NCI-H524 treated with DMSO at 0.1 percent for 48 hours (cell line): ENCODE measurements at places on chromosomes 16 and 17.

- no peak for DNase-seq
Observed at GRCh38 chr16:27238591-27238990, 30.0 kb downstream of the NSMCE1 start.

DNA sequence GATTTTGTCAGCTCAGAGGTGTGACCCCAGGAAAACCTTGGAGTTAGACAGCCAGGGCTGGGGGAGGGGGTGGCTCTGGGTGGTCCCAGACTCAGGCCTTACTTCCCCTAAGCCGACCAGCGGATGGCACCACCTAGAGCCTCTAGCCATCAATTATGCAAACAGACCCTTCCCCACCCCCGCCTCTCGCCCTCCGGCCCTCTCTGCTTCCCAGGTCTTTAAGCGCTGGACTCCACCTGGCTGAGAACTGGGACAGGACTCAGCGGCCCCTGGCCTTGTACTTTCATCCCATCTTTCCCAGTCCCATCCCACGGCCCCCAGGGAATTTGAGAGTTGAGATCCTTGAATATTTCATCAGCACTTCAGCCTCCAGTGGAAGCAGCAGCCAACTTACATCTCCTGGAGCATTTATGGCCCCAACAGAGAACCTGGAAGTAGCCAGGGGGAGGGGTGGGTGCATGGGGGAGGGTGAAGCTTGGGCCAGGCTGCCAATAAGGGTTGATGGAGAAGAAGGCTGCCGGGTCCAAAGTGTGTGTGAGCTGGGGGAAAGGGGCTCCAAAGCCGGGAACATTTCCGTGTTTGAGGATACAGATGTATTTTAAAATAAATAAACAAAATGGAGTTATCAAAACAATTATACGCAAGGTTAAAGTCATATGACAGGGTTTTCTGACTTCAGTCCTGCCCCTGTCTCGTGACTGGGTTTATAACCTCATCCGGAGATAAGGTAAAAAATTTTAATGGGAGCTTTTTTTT, 7.5 kb upstream of the JUP start:
- DNase-seq: no peak

GRCh38 chr17:81043725-81044427, 8.9 kb downstream of the BAIAP2 start:
- no peak for DNase-seq

DNA sequence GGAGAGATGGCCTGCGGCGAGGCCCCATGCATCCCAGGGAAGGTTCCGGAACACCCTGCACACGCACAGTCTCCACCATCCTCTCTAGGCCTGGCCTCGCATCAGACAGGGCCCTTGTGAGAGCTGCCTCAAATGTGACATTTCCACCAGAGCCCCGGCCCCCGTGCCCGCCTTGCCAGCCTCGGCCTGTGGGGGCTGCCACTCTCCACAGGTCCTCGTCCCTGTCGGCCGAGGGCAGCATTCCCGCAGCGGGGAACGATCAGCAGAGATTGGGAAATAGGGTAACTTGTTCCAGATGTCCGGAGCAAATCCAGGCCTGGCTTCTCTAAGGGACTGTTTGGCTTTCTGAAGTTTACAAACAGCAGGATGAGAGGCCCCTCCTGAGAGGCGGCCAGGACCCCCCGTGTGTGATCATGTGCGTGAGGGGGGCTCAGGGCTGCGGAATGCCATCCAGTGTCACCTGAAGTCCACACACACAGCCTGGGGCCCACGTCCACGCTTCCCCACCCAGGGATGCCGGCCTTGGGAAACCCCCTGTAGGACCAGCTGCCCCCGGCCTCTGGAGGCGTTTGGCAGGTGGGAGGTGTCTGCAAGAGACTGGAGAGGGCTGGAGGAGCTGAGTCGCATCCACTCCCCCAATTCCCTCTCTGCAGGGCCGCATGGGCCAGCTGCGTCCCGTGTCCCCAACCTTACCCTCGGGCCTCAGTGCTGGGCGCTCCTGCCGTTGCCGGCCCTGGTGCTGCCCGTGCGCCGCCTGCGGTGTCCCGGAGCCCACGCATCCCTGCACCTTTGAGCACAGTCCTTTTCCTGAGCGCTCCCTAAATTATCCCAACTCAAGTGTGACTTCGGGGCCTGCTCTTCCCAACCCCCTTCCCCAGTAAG, 70.4 kb downstream of the ZDHHC7 start:
- DNase-seq: no peak

GRCh38 chr17:77893144-77894044, 65.1 kb upstream of the TNRC6C start:
- DNase-seq: no peak
